ENCODE measurements at places on chromosomes 16 and 17. TPM values are rescaled to one million over a fixed set of nuclear protein-coding genes. Genes with fewer than 3 reads are reported as not detected.
A peak's percentile ranks its signal among the peaks of the same experiment; 100 is the strongest.

DNA sequence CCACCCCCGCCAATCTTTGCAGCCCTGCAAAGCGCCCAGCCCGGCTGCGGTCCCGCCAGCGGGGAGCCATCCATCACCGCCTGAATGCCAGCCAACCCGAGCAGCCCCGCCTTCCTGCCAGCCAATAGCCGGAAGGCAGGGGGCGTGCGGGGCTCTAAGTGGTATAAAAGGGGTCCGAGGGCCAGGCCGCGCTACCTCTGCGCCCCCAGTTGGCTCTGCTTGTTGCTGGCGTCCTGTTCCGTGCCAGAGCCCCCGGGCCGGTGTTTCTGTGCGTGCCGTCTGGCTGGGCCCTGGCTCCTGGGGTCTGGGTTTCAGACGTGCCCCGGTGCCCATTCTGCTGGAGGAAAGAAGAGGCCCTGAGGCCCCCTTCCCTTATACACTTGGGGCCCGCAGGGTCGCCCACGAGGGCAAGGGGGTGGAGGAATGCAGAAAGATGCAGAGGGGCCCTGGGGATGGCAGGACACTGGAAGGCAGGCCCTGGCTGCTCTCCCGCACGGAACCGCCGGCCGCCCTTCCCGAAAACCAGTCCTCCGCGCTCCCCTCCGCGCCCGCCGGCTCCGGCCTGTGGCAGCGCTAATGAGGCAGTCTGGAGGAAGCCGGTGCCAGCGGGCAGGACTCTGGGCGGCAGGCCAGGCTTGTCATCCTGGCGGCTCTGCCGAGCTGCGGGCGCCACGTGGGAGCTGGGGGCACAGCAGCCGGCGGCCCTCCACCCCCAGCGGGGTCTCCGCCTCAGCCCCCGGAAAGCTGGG, 14.0 kb downstream of the COPZ2 start:
- peak; percentile 59 for DNase-seq

RAB34 gene
- 412 TPM for total RNA-seq

GRCh38 chr17:71900621-71901229, 220.1 kb upstream of the SOX9 start:
- no peak for DNase-seq

- no peak for DNase-seq
These were observed 55.7 kb upstream of the CNEP1R1 start for GRCh38 chr16:49969091-49970030.

DNA sequence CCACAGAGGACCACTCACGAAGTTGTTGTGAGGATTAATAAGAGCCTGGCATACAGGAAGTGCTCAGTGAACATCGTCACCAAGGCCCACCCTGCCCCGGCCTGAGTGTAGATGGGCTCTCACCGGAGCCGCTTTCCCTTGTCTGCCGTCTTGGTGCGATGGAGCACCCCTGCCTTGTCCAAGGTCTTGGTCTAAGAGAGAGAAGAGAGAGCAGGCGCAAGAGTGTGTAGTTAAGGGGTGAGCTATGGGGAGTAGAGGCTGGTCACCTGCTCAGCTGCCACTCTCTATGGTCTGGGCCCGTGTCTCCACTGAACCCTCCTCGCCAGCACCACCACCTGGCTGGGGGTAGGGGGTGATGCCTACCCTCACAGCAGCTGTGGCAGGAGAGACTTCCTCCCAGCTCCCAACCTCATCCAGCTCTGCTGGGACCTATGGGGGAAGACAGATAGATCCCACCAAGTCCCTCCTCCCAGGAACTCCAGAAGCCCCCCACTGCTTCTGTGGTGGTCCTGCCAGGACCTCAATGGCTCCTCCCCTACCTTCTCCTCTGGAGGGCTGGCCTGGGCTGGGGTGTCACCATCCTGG, 28.7 kb downstream of the ARHGAP27 start:
- DNase-seq, result no peak

- DNase-seq, result peak; percentile 94
These were observed 88.5 kb downstream of the CLEC16A start for GRCh38 chr16:11032922-11033291.

RPRML gene
- total RNA-seq, result not detected

DNA sequence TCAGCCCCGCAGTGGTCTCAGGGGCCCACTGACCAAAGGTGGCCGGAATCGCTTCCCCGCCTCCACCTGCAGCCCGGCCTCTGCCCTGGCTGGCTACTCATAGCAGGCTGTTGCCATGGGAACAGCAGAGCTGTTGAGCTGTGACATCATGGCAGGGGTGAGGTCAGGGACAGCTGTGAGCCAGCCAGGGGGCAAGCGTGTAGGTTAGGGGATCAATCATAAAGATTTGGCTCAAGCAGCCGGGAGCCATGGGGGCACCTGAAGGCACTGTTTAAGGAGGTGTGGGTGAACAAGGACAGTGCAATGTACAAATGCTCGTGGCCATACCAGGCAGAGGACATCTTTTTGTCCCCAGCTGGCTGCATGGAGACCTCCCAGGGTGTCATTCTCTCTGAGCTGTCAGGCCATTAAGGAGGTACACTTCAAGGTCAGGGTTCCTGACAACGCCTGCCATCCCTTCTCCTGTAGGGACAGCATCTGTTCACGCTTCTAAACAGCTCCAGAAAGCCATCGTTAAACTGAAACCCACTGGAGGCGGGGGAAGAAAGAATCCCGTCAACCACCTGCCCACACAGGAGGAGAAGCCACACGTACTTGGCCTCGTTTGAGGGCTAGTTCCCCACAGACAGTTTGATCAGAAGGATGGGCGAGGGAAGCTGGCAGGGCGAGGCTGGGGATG, at the start of gene CEP295NL:
TSS of gene CEP295NL (minus strand) at position 101 of the 679 bp plus-strand sequence. CDS start 1,373 bp downstream, outside the sequence.
- no peak for DNase-seq

DNA sequence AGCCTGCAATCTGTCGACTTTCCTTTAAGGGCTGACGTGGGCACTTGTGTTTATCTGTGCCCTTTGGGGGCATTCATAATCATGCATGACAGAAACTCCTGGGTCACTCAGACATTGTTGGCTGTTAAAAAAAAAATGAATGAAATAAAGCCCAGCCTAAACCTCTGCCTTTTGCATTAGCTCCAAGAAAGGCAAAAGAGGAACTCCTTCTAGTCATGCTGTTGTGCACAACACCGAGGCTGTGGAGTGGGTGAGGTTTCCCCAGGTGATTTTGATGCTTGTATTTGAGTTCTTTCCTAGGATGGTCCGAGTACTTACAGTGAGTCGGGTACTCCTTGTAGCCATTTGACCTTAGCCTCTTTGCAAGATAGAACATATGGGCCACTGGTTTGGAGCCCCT, 49.6 kb upstream of the IRX6 start:
- DNase-seq, result no peak

DNA sequence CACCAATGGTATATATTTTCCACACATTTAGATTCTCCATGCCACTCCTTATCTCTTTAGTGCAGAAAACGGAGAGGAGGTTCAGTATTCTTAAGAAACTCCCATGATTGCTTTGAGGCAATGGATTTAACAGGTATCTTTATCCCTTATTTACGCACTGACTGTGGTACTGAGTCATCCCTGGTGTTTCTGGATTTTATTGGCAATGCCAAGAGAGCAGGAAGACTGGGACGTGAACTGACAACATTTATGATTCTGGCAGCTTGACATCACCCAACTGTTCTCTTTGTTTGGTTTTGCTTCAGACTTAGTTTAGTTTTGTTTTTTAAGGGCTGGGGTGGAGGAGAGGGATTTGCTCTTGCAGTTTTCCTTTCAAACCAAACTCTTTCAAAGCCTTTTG, 131.4 kb downstream of the WWOX start:
- peak; percentile 5 for DNase-seq

GRCh38 chr16:64253096-64253495, 868.8 kb downstream of the CDH11 start:
- DNase-seq, result no peak

DNA sequence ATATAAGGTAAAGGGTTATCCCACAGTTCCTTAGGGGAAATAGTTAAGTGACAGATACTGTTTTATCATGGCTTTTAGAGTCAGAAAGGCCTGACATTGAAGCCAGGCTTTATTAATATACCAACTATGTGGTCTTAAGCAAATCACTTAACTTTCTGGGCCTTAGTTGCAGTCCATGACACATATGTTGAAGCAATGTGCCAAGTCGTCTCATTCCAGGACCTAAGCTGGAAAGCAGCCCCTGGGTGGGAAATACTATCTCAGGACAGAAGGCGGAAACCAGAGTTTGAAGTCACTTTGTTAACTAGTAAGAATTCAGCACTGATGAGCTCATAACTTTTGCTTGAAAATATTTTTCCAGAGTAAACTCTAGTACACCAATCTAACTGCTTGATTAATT, 80.0 kb downstream of the USP32 start:
- peak; percentile 86 for DNase-seq

DNA sequence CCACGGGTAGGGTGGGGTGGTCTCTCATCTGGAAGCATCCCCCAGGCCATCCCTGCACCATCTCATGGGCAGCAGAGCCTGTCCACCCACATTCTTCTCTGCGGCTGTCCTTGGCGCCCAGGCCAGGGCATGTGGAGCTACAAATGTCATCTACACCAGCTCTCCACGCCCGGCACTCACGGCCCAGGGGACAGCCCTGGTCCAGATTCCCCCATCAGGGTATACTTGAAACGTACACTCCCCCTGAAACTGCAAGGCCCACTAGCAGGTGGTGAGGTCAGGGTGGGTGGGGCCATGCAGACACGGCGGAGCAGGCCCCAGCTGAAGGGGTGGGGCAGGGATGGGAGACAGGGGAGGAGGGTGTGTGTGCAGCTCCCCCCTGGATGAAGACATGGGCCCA, 3.2 kb upstream of the SOX8 start:
- no peak for DNase-seq

SPSB3 gene
- 34.8 TPM for total RNA-seq

- DNase-seq, result peak; percentile 75
These were observed 49.8 kb downstream of the CDH1 start for GRCh38 chr16:68786685-68787418.

- DNase-seq, result no peak
These were observed 11.1 kb downstream of the GRB2 start for GRCh38 chr17:75394332-75394918.

DNA sequence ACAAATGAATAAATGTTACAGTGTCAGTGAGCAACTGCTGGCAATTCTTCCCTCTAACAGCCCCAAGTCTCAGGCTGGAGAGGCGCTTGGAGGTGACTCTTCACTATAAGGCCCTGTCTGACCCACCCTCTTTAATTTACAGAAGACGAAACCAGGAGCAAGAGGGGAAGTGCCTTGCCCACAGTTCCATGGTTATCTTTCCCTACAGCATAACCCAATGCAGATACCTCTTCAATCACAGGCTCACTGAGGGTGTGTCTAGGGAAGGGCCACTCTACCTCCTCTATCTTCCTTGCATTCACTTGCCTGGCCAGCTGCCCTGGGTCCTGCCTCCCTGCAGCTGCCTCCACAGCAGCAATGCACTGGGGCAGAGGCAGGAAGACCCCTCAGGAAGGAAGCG, 9.6 kb upstream of the N4BP1 start:
- DNase-seq, result no peak

GRCh38 chr16:27367461-27368357, 34.3 kb upstream of the IL21R start:
- peak; percentile 73 for DNase-seq

GLG1 gene
- total RNA-seq, result 119 TPM

DNA sequence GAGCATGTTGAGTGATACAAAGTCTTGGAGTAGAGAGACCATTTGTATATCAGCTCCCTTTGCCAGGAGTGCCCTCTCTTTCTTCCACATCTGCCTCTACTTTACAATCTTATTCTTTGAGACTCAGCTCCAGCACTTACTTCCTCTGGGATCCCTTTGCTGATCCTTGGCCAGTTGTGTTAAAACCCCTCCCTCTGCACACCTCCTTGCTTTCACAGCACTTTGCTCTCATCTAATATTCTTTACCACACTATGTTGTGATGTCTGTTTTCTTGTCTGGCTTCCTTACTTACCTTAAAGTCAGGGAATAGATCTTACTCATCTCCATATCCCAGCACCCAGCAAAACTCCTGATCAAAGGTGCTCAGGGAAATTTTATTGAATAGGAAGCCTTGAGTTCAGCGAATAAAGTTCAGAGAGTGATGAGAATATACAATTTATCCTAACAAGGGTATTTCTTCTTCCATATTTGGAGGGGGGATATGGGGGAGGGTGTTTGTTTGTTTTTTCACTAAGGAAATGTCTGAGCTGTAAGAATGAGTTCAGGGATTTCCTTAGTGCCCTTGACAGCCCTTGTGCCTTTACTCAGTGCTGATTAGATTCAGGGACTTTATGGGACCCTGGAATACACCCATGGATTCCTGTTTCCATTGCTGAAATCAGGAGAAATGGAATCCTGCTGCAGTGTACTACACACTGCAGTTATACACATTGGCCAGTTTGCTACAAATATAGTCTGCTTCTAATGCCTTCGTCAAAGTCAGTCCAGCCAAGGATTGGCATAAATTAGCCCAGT, 32.0 kb downstream of the MRTFB start:
- no peak for DNase-seq

DNA sequence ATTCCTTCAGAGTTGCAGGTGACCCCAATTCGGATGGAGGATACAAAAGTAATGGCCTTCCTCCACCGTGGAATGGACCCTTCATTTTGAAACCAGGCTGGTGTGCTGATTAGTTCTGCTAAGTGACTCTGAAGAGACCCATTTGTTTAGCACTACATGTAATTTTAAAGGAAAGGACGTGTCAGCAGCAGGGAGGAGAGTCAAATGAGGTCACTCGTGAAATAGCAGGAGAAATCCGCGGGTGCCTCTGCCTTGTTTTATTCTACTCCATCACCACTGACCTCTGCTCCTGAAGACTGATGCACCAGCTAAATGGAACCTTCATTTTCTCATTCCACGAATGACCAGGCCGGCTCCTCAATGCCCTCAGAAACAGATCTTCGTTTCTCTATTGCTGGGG, 589.2 kb downstream of the CDH11 start:
- DNase-seq, result no peak

DNA sequence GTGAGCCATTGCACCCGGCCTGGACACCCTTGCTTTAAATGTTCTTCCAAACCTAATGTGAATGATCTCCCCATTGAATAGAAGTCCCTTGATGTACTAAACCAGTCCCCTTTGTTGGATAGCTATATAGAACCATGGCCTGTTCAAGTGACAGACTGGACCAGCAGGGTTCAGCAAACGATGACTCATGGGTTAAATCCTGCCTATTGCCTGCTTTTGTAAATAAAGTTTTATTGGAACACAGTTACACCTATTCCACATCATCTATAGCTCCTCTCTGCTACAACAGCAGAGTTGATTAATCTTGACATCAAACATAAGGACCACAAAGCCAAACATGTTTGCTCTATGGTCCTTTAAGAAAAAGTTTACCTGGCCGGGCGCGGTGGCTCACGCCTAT, 56.1 kb downstream of the CRISPLD2 start:
- DNase-seq, result no peak

MFAP4 gene
- 20.2 TPM for total RNA-seq

DNA sequence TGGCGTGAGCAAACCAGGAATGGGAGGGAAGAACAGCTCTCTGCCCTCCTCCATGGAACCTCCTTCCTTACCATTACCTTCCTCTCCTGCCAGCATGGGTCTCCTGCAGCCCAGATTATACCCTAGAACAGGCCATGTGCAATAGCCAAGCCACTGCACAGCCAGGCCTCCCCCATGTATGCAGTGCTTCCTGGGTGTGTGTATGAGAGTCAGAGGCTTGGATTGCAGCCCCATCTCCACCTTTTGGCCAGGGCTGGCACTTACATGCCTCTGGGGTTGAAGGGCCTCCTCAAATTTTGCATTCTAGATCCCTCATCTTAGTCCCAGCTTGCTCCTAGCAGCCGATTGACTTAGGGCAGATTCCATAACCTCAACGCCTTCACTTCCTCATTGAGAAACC, 133.7 kb downstream of the GSG1L start:
- DNase-seq, result no peak

TEKT5 gene
- total RNA-seq, result not detected

NPW gene
- not detected for total RNA-seq

GRCh38 chr16:57308041-57308440, 23.6 kb upstream of the PLLP start:
- no peak for DNase-seq

- no peak for DNase-seq
These were observed 19.5 kb upstream of the USP10 start for GRCh38 chr16:84680165-84680842.

CSF3 gene
- total RNA-seq, result not detected
